ENCODE measurements at places on chromosomes 5 and 9.
A peak's percentile ranks its signal among the peaks of the same experiment; 100 is the strongest.

- DNase-seq = no peak
Observed at GRCh38 chr9:120344230-120344629, 235.7 kb downstream of the CDK5RAP2 start.

- DNase-seq = peak; percentile 84
Observed at GRCh38 chr5:137595396-137596079, 96.4 kb upstream of the SPOCK1 start.

GRCh38 chr9:124758061-124758460 is 13.1 kb downstream of the NR6A1 start:
- DNase-seq = no peak

GRCh38 chr9:127305838-127306226 is 41.3 kb downstream of the GARNL3 start:
- DNase-seq = no peak

Measured in cerebellar cortex (tissue), 1 donor.